Naive B cell (primary cell): ENCODE measurements at places on chromosomes 7 and 10.
A peak's percentile ranks its signal among the peaks of the same experiment; 100 is the strongest.

GRCh38 chr10:78259391-78259790 is 225.7 kb downstream of the RPS24 start:
- H3K4me3 ChIP-seq, result no peak overlapping the region
- no peak for DNase-seq

DNA sequence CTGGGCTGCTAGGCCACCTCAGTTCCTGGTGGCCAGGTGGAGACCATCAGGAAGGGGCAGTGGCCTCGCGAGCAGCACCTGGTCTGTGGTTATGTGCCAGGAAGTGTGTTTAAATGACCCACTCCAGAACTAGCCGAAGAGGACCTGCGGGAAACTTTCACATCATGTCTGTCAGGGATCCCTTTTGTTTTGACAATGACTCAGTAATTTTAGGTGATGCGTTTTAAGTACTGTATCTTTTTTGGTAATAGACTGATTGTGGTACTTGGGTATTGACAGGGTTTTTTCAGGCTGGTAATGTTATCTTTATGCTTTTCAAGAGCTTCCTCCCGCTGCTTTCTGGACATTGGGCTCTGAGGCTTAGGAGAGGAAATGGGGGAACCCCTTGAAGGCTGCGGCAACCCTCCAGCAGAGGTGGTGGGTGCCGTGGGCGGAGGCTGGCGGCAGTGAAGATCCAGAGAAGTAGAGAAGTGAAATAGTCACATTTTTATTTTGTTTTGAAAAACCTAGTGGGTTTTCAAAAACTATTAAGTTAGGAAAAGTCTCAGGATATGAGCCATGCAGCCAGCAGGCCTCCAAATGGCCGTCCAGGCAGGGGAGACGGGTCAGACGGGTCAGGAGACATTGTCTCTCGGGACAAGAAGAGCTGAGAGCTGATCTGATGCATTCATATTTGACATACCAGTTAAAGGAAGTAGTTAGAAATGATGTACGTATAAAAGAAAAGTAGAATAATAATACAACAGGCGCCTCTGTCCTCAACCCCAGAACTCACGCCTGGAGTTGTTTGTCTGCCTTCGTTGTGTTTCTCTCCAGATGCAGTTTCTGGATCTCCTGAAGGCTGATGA is 27.7 kb downstream of the PPP2R2D start:
- no peak overlapping the region for H3K4me3 ChIP-seq
- DNase-seq, result peak; percentile 43
- H3K27ac ChIP-seq, result peak overlapping the region; percentile 22
- no peaks in the 10 kb centered on the region for H3K27me3 ChIP-seq
- peaks cover 39% of the 10 kb centered on the region for H3K4me1 ChIP-seq

DNA sequence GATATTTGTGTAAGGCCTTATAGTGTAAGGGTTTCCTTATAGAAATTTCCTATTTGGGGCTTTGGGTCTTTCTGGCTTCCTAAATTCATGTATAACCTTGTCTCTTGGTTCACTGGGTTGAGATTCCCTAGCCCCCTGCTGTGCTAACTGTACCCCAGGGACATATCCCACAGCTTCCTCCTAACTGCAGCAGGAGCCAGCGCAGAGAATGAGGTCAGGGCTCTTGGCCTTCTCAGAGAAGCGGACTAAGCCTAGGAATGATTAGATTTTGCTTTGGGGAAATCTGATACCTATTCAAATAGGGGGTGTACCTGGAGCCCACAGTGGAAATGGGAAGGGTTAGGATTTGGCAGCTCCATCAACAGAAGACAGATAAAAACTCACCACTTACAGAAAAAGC is 138.1 kb upstream of the EFCAB10 start:
- no peaks in the 10 kb centered on the region for H3K36me3 ChIP-seq
- no peak overlapping the region for H3K27ac ChIP-seq
- no peaks in the 10 kb centered on the region for H3K27me3 ChIP-seq
- DNase-seq, result no peak
- H3K4me1 ChIP-seq, result no peaks in the 10 kb centered on the region

DNA sequence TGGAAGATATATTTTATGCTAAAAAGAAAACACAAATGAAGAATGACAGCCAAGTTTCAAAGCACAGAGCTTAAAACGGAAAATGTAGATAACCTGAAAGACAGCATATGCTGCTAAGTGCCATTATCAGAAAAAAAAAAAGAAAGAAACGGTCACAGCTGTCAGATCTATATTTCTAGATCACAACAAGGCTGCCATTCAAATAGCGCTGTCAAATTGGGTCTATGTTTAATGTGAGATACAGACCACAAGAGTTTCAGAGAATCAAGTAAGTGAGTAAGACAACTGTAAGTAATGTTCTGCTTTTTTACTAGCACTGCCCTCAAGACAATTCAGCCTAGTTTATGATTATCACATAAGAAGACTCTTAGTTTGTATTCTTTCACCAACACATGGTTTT is 66.1 kb upstream of the RNF148 start:
- H3K36me3 ChIP-seq, result no peaks in the 10 kb centered on the region
- no peaks in the 10 kb centered on the region for H3K27me3 ChIP-seq
- H3K4me1 ChIP-seq, result no peaks in the 10 kb centered on the region
- H3K4me3 ChIP-seq, result no peak overlapping the region
- H3K27ac ChIP-seq, result no peak overlapping the region
- DNase-seq, result no peak

GRCh38 chr10:43857206-43857930 is 208.7 kb upstream of the ZNF32 start:
- H3K4me3 ChIP-seq, result no peak overlapping the region
- H3K4me1 ChIP-seq, result no peaks in the 10 kb centered on the region
- no peak for DNase-seq
- H3K27me3 ChIP-seq, result no peaks in the 10 kb centered on the region
- H3K36me3 ChIP-seq, result no peaks in the 10 kb centered on the region

DNA sequence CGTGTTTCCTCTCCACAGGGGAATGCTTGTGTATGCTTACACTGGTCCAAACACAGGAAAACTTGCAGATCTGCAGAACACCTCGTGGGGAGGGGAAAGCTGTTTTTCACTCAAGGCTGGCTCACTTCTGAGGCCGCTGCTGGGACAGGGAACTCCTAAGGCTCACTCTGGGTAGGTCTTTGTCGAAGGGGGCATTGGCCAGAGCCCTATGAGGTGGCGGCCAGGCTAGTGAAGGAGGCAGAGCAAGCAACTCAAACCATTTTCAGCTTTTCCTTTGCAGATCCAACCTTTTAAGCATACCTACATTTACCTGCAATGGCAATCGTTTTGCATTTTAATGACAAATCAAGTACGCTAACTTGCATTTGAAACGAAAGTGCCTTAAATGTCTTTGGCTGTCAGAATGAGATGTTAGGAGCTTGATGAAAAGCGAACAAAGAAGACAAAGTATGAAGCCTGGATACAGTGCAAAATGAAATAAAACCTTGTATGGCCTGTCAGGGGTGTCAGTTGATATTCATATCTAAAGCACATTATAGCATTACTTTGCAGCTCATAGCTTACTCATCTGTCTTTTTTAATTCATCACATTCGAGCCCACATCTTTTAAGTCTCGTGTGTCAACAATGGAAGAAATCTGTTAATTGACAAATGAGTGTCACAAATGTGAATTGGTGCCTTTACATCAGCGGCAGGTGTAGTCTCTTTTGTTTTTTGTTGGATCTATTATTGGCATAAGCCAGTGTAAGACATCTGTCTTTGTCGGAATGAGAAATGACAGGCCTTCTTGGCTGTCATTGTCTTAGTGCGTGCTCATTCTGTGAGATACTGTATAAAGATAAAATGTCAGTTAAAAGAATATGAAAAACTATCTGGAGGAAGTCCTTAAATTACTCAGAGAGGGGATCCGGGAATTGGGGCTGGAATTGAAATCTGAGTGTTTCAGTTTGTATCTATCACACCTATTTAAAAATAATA is 30.5 kb downstream of the LRMDA start:
- H3K4me3 ChIP-seq, result no peak overlapping the region
- no peaks in the 10 kb centered on the region for H3K4me1 ChIP-seq
- no peak for DNase-seq
- no peak overlapping the region for H3K27ac ChIP-seq
- H3K36me3 ChIP-seq, result no peaks in the 10 kb centered on the region
- H3K27me3 ChIP-seq, result peaks cover 18% of the 10 kb centered on the region

DNA sequence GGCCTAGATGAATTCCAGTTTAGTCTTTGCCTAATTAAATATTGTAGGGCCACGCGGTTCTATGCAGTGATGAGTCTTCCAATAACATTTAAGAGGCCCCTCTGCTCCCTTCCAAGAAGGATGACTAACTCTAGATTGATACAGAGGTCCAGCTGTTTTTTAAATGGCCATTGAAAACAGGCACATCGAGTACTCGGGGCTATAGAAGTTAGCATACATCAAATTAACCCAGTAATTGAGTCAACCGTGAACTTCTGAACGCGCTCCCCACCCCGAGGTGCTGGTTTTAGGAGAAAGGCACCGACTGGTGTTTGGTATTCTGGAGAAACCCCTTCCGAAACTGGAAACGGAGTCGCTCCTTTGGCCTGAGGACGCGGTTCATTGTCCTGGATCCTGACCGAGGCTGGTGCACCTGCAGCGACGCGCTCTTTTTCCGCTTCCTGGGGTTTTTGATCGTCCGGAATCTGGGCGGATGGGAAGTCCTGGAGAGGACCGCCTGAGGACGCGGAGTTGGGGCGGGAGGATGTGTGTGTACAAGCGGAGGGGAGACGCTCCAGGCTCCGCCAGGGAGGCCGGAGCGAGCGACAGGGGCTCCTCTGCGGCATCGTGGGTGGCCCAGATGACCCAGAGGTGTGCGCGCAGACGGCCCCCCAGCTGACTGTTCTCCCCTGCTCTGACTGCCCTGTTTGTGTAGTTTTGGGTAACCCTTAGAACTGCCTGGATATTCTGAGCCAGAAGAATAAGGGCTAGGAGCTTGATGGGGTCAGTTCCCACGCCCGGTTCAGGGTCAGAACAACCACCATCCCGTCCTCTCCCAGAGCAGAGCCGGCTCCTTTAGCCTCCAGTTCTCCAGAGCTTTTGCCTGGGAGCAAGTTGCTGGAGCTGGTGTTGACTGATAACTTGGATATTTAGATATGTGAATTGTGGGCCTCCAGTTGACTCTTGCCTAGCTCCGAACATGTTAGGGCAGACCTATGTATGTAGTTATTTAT is 711 bp downstream of the FAM221A start:
- no peaks in the 10 kb centered on the region for H3K27me3 ChIP-seq
- H3K4me3 ChIP-seq, result peak overlapping the region; percentile 95
- no peaks in the 10 kb centered on the region for H3K36me3 ChIP-seq

- H3K4me3 ChIP-seq, result no peak overlapping the region
- no peak overlapping the region for H3K27ac ChIP-seq
- H3K27me3 ChIP-seq, result peaks cover 76% of the 10 kb centered on the region
- no peaks in the 10 kb centered on the region for H3K36me3 ChIP-seq
- DNase-seq, result no peak
- H3K4me1 ChIP-seq, result no peaks in the 10 kb centered on the region
These were observed 19.4 kb downstream of the KAZALD1 start for GRCh38 chr10:101080933-101081931.

DNA sequence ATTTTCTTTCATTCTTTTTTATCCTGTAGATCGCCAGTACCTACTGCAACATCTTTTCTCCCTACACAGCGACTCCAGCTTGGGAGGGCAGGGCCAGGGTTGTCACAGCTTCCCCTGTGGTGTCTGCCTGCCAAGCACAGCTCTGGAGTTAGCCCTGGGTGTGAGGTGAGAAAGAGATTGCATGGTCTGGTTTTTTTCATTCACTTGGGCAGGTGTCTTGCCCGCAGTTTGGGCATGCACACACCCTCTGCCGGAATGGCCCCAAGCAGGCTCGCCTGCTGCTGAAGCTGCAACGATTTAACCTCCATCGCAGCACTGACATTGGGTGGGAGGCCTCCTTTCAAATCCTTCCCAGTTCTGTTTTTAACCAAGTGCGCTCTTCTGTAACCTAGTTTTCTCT is 132.8 kb downstream of the WNT2 start:
- no peaks in the 10 kb centered on the region for H3K36me3 ChIP-seq
- no peak overlapping the region for H3K4me3 ChIP-seq
- no peaks in the 10 kb centered on the region for H3K27me3 ChIP-seq
- no peak for DNase-seq
- H3K27ac ChIP-seq, result no peak overlapping the region

DNA sequence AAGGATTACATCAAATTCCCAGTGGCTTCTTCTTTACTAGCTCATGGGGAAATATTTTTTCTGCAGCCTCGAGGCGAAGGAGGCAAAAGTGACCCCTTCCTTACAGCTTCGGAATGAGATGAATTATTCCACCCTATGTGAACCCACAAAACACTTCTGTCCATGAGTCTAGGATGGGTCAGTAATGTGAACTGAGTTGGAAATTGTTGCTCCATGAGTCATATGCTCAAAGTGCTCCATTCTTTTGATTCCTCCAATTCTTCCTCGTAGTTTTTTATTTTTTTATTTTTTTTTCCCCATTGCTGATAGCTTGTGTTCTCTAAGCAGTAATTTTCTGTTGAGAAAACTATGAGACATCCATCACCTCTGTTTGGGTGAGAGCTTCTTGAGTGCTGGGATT is 31.7 kb upstream of the FAM204A start:
- no peak overlapping the region for H3K4me3 ChIP-seq
- no peak overlapping the region for H3K27ac ChIP-seq
- no peak for DNase-seq
- H3K27me3 ChIP-seq, result peaks cover 38% of the 10 kb centered on the region
